ENCODE measurements at places on chromosomes 3 and 15.
A peak's percentile ranks its signal among the peaks of the same experiment; 100 is the strongest.

DNA sequence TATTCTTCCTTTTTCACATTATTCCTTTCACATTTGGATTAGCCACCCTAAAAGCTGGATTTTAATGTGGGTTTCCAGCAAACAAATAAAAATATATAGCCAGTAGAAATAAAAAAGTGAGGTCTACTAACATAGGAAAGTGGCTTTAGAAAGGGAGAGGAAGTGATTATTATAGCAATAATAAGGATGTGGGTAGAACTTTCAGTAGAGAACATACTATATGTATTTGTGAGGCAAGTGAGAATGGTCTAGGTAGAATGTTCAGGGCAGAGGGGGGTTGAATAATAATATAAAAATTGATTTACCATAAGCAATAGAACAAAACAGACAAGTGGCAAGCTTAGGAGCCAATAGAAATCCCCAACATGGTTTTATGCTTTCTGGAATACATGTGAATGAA is 88.6 kb downstream of the NR1I2 start:
- DNase-seq: no peak

GRCh38 chr3:154759966-154760365 is 320.2 kb upstream of the MME start:
- no peak for DNase-seq

DNA sequence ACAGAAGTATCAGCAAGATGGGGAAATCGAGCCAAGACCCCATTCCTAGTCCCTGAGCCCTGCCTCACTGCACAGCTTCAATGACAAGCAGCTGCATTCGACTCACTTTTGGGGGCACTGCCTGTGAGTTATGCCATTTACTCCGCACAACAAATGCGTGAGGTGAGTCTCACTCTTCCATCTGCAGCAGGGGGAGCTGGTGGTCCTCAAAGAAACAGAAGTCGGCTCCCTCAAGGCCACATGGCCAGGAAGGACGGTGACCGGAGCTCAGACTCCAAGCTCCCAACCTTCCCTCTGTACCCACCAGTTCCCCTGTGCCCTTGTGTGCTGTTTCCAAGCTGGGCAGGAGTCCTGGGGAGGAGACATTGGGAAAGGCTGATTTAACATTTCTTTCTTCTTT is 127.7 kb upstream of the IQSEC1 start:
- no peak for DNase-seq

DNA sequence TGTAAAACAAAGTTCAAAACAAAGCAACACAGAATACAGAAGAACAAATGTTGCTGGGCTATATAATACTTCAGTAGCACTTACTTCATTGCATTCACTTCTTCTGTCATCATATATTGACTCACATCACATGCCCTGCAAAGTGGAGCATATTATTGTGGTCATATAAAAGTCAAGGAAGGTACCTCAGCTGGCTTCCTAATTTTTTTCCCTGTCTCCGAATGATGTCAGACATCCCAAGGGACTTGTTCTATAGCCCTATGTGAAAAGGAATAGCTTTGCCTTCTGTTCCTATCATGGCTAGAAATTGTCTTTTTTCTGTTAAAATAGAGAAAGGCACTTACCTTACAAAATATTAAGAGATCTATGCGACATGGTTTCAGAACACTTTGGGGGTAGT is 109.4 kb downstream of the LRTM1 start:
- no peak for DNase-seq

DNA sequence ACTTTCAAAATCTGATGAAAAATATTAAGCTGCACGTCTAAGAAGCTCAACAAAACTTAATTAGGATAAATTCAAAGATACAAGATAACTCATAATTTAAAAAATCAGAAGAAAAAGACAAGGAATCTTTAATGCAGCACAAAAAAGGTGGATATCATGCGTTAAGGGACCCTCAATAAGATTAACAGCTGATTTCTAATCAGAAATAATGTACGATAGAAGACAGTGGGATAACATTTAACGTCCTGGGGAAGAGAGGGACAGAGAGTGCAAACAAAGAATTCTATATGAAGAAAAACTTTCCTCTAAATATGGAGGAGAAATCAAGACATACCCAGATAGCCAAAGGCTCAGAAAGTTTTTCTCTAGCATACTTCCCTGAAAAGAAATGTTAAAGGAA is 519.5 kb downstream of the PYDC2 start:
- DNase-seq: no peak

DNA sequence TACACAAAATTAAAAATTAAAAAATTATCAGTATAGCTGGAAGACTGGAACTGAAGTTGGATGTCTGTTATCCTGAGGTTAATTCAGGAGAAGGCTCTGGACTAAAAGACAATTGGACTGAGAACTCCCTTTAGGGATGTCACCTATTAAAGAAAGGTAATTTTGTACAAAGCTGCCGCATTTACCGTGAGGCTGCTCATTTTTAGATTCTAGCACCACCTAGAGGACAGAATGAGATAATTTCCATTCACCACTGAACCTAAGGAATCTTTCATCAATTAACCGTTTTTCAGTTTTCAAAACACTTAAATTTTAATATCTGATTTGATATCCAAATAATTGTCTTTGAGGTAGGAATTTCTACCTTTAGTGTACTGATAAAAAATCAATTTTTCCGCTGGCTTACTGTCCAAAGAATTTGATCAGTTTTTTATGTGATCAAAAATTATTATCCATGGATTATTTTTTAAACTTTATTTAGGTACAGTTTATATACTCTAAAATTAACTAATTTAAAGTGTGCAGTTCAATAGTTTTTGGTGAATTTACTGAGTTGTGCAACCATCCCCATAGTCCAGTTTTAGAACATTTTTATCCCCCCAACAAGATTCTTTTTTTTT is 106.7 kb upstream of the TNIK start:
- DNase-seq: peak; percentile 14

GRCh38 chr15:69797051-69797595 is 300.6 kb downstream of the TLE3 start:
- no peak for DNase-seq

GRCh38 chr3:13947912-13948311 is 68.0 kb upstream of the WNT7A start:
- no peak for DNase-seq

GRCh38 chr3:110381992-110382391 is 689.6 kb upstream of the NECTIN3 start:
- DNase-seq: no peak

DNA sequence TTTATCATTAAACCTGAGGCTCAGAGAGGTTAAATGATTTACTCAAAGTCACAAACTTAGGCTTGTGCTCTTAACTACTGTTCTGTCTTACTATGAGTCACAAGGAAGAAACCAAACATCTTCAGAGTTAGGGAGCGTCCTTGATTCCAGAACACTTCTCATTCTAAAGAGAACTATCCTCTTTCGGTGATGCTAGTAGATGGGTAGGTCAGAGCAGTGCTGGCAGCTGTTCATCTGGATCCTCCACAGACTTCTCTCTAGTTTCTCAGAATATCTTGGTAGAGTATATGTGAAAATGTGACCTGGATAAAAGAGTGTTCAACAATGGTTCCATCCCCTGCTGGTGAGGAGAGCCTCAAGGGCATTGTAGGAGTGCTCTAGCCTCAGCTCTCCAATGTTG is 3.3 kb downstream of the ARL6IP5 start:
- no peak for DNase-seq

DNA sequence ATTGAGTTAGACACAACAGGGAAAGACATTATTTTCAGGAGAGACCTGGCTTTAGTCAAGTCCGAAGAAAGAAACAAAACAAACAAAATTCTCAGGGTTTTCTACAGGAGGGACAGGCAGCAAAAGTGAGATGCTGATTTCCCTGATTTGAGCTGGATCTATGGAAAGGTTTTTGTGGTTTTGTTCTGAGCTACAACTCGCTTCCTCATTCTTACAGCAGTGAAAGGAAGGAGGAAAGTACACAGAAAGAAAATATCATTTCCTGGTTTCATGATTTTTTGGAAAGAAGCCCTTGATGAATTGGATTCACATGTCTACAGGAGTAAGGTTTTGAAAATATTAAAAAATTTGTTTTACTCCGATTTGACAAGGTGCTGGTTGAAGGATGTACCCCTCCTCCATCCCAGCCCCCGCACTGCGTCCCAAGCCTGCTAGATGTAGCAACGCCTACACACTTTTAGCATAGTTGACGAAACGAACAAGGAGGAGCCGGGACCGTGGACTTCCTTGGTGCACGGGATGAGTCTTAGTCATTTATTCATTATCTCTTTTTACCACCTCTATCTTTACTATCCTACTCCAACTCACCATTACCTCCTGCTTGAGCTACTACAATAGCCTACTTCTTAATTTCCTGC is 10.8 kb downstream of the PRICKLE2 start:
- no peak for DNase-seq

- no peak for DNase-seq
Measured at GRCh38 chr3:186536883-186537844, 7.0 kb downstream of the CRYGS start.

GRCh38 chr3:7779331-7779730 is 722.3 kb upstream of the LMCD1 start:
- DNase-seq: no peak

DNA sequence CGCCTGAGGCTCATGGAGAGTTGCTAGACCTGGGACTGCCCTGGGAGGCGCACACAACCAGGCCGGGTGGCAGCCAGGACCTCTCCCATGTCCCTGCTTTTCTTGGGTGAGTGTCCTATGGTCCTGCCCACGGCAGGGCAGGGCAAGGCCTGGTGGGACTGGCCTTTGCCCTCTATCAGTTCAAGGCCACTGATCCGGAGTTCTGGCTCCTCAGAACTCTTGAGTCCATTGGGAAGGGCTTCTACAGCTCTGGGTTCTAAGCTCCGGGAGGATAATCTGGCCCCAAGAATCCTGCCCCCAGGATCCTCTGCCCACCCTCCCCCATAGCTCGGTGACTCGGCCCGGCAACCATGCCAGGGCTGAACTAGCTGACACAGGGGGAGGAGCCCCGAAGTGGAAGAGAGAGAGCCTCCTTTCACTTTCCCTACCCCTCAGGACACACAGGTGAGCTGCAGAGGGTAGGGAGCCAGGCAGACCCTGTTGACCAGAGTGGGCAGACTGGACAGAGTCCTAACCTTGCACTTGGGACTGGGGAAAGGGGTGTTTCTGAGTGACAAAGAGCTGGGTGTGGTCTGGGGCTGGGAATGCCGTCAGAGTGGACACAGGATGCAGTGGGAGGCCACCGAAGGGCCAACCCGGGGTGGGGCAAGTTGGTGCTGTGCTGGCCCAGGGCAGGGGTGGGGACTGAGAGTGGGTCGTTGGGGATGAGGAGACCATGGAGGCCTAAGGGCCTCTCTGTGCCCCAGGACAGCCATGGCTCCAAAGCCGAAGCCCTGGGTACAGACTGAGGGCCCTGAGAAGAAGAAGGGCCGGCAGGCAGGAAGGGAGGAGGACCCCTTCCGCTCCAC is 664 bp downstream of the PARP3 start:
- DNase-seq: no peak

- DNase-seq: no peak
Measured at GRCh38 chr15:64774629-64775493, 528 bp downstream of the RBPMS2 start.

DNA sequence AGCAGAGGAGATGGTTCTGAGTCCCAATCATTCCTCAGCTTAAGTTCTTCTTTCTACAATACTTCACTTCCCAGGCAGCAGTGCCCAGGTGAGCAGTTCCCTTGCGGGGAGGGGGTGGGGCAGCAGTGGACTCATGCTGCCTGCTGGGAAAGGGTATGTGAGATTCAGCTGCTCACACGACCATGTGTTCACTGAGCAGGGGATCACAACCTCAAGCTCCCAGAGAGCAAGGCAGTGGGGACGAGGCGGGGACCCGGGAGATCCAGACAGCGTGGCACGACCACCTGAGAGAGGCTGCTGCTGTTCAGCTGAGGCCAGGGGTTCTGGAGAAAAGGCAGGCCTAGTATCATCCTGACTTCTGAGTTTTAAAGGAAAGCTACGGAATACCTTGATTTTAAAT is 166.6 kb downstream of the XXYLT1 start:
- DNase-seq: no peak

DNA sequence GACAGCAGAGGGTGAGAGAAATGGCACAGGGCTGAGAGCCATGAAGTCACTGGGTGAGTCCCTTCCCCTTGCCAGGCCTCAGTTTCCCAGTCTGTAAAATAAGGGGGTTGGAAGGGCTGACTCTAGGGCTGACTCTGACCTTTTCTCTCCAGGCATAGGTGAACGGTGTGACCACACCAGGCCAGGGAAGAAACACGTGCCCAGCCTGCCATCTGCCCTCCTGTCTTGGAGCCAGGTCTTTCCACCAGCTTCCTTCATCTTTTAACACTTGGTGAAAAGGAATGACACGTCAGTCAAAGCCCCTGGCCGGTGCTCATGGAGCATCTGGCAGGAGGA is 74.4 kb downstream of the CPN2 start:
- no peak for DNase-seq

DNA sequence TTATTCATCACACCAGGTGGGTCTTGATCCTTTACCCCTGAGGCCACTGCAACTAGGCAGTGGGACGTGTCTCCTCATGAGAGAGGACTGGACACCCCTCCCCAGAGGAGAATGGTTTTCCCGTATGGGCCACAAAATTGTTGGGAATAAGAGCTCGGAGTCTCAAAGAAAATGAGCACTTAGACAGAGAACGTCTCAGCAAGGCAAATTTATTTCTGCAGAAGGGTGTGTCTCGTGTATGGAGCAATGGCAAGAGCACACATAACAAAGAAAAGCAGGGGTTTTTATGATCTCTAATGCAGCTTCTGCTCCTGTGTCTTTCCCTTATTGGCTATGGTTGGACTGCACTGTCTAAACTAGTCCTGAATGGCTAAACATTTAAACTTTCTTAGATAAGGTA is 803.5 kb downstream of the PLOD2 start:
- no peak for DNase-seq

- no peak for DNase-seq
Measured at GRCh38 chr3:45659661-45660566, 29.3 kb upstream of the SACM1L start.

DNA sequence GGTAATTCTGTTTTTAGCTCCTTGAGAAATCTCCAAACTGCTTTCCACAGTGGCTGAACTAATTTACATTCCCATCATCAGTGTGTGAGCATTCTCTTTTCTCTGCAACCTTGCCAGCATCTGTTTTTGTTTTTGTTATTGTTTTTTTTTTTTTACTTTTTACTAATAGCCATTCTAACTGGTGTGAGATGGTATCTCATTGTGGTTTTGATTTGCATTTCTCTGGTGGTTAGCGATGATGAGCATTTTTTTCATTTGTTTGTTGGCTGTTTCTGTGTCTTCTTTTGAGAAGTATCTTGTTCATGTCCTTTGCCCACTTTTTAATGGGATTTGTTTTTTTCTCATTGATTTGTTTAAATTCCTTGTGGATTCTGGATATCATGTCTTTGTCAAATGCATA is 129.7 kb upstream of the ABHD17C start:
- no peak for DNase-seq
